Activated CD8-positive, alpha-beta memory T cell treated with anti-CD3 and anti-CD28 coated beads for 1 hour (primary cell): ENCODE measurements at places on chromosomes 2 and 18.

- DNase-seq, result no peak
Observed at GRCh38 chr2:199302851-199303250, 154.9 kb downstream of the SATB2 start.

GRCh38 chr18:43893001-43893637, 615.8 kb upstream of the SYT4 start:
- DNase-seq, result no peak

GRCh38 chr2:54839461-54840255, 116.2 kb downstream of the EML6 start:
- DNase-seq, result no peak

GRCh38 chr2:215870088-215870490, 143.3 kb downstream of the MREG start:
- no peak for DNase-seq

DNA sequence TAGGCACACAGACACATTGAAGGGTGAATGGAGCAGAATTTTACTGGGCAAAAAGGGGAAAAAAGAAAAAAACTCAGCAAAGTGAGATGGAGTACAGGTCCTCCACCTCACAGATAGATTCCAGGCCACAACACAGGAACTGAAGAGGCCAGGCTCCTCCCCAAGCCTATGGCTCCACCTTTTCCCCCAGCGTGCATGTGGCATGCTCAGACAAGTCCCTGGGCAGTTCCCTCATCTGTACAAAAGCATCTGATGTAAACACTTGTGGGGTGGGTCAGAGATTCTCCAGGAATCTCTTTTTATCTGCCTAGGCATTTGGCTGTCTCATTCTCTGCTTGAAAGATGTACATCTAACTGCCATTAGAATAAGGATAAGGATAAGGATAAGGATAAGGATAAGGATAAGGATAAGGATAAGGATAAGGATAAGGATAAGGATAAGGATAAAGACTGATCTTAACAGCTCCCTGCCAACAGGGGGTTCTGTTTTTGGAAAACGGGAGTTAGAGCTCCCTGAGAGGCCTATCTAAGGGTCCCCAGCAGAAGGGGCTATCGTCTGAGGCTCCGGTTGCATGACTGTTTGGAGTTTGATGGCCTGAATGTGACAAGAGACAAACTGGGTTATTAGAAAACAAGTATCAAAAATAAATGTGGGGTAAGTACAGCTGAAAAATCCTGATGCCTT, 17.2 kb upstream of the ASXL3 start:
- DNase-seq, result no peak

DNA sequence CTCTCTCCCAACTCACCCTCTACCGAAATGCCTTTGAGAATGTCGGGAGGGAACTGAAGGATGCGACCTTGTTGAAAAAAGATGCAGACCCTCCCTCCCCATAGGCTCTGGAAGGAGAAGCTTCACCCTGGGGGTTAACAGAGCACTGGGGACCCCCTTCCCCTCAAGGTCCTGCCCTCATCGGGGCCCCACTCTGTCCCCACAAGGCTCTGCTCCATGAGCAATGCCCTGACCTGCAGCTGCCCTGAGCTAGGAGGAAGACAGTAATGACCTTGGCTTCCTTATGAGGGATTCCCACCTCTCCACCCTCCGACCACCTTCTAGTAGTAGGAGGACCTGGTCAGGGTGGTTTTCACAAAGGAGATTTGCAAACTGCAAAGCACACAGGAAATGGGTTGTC, 44.4 kb upstream of the HPCAL1 start:
- DNase-seq, result no peak

DNA sequence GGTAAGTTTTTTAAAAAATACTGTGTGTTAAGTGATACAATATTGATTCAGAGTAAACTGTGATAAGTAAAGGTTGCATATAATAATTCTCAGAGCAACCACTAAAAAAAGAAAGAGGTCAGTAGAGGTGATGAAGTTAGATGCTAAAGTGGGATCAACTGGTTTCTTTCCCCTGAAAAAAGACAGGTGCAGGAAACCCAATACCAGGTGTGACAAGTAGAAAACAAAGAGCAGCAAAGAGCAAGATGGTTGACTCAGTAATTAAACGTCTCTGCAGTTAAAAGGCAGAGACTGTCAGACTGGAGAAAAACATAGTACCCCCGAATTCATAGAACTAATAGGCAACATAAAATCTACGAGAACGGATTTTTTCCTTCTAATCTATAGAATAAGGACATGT, 128.3 kb downstream of the ATP9B start:
- no peak for DNase-seq

DNA sequence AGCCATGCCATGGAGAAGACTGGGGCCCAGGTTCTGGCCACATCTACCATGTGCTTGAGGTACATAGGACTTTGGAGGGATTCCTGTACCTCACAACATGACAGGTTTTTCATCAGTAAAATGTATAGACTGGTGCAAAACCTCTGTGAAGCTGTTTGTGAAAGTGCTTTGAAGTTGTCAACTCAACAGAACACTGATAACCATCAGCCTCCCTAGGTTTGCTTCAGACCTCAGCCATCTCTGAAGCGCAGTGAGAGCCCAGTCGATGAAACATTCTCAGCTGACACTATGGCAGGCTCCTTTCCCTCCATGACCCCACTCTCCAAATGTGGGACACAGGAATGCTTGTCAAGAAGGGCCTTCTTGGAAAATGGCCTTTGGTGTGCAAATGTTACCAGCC, 38.6 kb downstream of the STK25 start:
- no peak for DNase-seq

DNA sequence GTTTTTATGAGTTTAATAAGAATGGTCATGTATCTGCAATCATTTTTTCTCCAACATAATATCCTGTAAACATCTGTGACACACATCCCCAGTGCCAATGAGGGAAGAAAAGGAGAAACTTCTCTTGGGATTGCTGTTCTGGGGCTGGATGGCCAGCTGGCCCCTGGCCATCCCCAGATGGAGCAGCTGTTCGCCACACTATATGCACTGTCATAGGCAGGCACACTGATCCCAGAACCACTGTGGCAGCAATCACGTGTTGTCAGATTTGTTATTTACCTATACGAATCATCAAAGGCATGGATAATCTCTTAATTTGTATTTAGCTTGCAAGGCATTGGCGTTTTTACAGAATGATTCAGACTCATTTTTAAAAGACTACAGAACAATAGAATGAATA, 167.6 kb upstream of the ACAA2 start:
- no peak for DNase-seq

- DNase-seq, result no peak
Observed at GRCh38 chr18:37476182-37476581, 89.4 kb downstream of the CELF4 start.

- no peak for DNase-seq
Observed at GRCh38 chr2:152546230-152546837, 170.9 kb downstream of the PRPF40A start.

DNA sequence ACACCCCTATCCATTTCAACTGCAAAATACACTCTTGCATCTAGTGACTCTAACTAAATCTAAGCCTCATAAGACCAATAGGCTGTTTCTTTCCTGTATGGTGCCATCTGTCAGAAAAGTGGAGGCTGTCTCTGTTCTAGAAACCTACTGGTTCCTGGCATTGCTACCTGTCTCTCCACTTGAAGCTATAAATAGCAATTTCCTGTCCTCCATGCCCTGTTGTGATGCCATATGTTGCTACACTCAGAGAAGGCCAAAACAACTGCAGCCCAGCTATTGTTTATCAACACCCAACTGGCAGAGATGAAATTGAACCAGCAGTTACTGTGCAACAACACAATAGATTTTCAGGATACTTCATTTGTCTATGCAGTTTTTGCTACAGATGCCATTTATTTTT, 1355.1 kb upstream of the SLC39A10 start:
- no peak for DNase-seq

GRCh38 chr18:10293966-10294365, 160.5 kb upstream of the APCDD1 start:
- no peak for DNase-seq

- DNase-seq, result no peak
Observed at GRCh38 chr2:105711394-105711793, 33.3 kb upstream of the NCK2 start.

GRCh38 chr2:42327125-42327524, 33.9 kb downstream of the COX7A2L start:
- DNase-seq, result no peak

DNA sequence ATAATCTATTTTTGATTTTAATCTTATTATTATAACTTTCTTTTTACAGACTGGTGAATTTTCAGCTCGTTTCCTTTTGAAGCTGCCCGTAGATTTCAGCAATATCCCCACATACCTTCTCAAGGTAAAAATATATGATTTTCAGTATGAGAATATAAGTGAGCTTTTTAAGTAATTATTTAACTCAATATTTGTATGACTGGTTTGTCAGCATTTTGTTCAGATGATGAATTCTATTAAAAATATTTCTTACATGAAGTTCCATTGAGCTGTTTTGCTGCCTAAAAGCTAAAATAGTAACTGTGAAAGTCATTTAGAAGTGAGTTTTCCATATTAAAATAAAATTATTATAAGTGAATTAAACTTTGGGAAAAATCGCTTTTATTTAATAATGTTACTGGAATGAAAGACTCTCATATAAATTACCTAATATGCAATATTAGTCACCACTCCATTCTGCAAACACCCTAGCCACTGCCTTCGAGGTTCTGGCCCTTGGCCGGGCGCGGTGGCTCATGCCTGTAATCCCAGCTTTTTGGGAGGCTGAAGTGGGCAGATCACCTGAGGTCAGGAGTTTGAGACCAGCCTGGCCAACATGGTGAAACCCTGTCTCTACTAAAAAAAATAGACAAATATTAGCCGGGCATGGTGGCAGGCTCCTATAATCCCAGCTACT, 155.3 kb downstream of the BABAM2 start:
- no peak for DNase-seq

- no peak for DNase-seq
Observed at GRCh38 chr2:218812096-218812815, 19.3 kb downstream of the PRKAG3 start.

GRCh38 chr2:194103941-194104659, 1552.9 kb upstream of the SLC39A10 start:
- no peak for DNase-seq

- no peak for DNase-seq
Observed at GRCh38 chr2:218332288-218332687, 24.4 kb upstream of the CATIP start.

GRCh38 chr18:13930964-13931363, 15.6 kb upstream of the MC2R start:
- no peak for DNase-seq

DNA sequence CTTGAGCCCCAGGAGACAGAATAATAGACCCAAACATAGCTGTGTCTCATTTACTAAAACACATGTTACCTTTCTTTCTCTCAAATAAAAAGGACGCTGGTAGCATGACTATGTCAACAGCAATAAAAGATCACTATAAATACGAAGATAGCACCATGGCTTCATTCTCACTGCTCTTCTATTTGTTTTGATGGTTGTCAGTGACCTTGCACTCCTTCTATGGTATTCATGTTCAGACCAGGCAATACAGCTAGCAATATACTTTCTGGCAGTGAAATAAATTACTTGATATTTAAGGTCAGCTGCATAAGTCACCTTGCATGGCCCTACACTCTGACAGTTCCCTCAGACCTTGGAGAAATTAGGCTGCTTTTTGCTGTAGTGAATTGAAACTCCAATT, 263.2 kb upstream of the CDH7 start:
- no peak for DNase-seq

- no peak for DNase-seq
Observed at GRCh38 chr2:29638641-29639040, 282.7 kb downstream of the ALK start.

DNA sequence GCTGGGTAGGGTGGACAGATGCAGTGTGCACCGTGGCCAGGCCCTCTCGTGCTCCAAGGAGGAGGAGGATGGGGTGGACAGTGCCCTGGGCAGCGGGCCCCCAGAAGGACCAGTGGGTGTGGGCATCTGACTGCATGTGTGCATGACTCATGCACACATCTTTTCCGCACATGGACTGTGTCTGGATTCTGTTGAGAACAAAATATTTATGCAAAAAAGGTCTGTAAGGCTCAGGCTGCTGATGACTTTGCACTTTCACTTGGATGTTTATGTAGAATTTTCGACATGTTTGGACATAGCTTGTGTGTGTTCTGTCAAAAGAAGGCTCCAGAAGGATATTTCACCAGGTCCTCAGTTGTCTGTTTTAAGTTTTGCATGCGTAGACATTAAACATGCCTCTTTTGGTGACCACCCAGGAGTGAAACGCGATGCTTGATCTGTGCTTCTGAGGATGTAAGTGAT, 45.6 kb downstream of the MTCL1 start:
- no peak for DNase-seq

- no peak for DNase-seq
Observed at GRCh38 chr2:156401861-156402260, 34.3 kb upstream of the GPD2 start.

- DNase-seq, result no peak
Observed at GRCh38 chr2:101540518-101540917, 65.6 kb upstream of the RFX8 start.

GRCh38 chr2:3434654-3435053, 55.2 kb downstream of the TRAPPC12 start:
- DNase-seq, result no peak

DNA sequence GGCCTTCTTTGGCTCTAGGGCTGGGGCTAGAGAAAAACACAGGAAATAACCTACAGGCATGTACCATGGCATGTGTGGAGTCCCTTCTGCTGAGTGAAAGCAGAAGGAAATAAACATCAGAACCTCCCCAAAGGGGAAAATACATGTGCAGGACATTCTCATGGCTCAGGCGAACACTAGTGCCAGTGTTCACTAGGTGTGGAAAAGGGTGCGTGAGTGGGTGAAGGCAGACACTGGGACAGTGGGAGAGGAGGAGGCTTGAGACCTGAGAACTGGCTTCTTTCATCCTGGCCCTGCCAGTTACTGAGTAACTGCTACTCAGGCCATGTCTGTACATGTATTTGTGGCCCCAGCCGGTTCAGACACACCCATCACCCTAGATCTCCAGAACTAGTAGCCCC, 268.2 kb downstream of the PRKCE start:
- DNase-seq, result no peak

GRCh38 chr2:140064243-140064642, 1284.1 kb upstream of the NXPH2 start:
- DNase-seq, result no peak

DNA sequence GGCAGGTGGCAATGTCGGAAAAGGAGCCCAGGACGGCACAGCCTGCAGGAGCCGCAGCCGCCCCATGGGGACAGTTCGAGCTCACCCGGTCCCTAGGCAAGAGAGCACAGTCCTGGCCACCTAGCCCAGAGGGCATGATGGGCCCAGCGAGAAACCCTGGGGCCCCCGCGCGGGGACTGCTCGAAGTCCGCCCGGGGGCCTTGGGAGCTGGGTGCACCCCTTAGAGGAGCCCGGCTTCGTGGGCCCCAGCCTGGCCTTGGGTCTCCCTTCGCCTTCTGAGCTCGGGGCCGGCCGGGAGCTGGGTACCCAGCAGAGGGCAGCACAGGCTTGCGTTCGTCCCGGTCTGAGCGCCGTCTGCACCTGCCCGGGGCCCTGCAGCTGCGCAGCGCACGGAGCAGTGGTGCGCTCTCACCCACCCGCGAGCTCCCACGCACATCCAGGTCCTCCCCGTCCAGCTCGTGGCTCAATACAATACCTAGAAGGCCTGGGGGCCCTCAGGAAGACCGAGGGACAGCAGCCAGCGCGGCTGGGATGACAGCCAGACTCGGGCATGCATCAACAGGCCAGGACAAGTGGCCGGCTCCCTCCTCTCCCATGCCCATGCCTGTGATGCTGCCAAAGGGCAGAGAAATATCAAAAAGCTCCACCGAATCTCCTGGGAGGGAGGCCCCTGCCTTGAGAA, 96.2 kb upstream of the ZNF532 start:
- peak; percentile 48 for DNase-seq
